ENCODE measurements at places on chromosomes 12 and 14.

DNA sequence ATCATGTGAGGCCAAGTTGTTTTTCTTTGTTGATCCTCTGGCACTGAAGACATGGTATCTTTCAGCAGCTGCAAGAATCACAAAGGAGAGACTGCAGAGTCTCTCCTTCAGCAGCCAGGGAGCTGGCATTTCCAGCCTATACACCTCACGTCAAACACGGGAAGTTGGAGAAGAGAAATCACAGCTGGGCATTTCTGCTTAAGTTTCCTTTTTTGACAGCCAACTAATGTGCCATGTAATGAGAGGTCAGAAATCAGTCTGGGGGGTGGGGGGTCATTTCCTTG, 28.3 kb downstream of the PHLDA1 start:
- no peak for DNase-seq

GRCh38 chr12:76879710-76880518, 1.1 kb upstream of the CSRP2 start:
- DNase-seq: no peak

DNA sequence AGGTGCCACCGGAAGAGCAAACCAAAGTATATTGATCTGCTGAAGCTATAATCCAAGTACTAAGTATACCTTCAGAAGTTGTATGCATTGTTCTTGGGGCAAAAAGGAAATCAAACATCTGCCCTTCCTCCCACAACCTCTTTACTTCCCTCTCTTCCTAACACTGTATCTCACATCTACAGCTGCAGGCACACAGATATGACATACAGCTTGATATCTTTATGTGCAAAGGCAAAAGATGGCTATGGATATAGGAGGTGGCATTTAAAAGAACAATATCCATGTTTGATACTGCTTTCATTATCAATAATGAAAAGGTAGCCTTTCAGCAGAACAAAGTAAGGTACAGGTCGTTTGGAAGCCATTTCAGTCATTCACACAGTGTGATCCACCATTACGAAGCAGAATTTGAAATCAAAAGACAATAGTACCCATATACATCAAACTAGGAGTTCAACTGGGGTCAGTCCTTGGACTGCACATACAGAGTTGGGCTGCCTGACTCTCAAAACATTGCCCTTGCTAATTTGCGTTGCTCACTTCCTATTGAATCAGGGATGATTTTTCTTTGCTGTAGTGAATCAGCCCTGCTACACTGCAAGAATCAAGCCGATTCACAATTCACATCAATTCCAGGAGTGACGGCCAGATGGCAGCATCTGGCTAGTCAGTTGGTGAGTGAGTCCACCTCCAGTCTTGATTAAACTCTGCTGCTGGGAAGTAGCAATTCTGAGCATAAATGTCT, 8.9 kb downstream of the ANG start:
- peak; percentile 74 for DNase-seq

GRCh38 chr14:104048758-104049507, 36.6 kb upstream of the ASPG start:
- DNase-seq: peak; percentile 48

DNA sequence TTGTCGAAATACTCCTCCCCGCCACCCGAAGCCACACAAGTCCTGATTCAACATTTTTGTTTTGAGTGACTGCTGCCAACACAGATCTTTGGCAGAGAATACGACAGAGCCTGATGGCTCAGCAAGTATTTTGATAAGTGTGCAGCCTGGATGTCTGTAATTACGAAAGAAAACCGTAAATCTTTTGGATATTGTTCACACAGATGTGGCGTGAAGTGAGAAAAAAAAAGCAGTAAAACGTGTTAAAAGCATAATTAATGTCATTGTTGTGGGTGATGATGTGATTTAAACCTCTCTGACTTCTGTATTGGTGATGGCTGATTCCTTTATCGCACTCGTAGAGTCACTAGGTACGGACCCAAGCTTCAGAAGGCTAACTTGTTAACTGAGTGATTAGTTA, 98.7 kb downstream of the PHETA1 start:
- DNase-seq: no peak

DNA sequence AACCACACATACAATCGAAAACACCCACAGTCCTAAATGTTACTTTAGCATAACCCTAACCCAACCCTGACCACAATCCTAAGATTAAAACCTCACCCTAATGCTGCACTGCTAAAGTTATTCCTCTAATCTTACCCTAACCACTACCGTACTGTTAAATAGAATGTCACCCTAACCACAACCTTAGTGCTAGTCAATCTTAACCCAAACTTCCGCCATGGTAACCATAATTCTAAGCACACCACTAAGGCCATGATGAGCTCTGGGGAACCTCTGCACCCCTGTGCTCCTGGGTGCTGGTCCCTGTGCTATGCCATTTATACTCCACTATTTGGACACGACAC, 38.0 kb downstream of the LTBP2 start:
- no peak for DNase-seq

- no peak for DNase-seq
These were observed 50.4 kb downstream of the CHGA start for GRCh38 chr14:92973261-92973797.

- DNase-seq: no peak
These were observed 904.6 kb upstream of the FBXO33 start for GRCh38 chr14:40336846-40337245.

- no peak for DNase-seq
These were observed 14.0 kb upstream of the INSM2 start for GRCh38 chr14:35519986-35520385.

- DNase-seq: no peak
These were observed 250.9 kb upstream of the CRY1 start for GRCh38 chr12:107344035-107344808.

DNA sequence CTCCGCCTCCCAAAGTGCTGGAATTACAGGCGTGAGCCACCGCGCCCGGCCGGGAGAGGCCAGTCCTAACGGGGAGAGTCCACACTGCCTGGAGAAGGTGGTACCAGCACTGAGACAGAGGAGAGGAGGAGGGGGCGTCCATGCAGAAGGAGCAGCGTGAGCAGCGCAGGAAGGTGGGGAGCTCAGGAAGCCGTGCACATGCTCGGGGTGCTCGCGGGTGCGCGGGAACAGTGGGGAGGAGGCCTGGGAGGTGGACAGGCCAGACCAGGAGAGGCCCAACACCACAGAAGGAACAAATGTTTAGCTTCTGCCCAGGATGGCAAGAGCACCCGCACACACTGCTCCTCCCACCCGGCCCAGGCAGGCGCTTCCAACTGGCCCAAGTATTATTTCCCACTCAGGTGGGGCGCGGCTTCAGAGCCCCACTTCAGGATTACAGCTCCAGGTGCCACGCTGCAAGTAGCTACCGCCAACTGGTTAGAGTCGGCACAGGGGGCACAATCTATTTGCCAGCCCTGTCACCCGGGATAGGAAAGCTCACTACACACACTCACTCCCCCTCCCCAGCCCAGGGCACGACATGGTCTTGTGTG, 80.8 kb upstream of the BCL11B start:
- no peak for DNase-seq

- no peak for DNase-seq
These were observed 118.6 kb downstream of the FGD4 start for GRCh38 chr12:32517966-32518365.

DNA sequence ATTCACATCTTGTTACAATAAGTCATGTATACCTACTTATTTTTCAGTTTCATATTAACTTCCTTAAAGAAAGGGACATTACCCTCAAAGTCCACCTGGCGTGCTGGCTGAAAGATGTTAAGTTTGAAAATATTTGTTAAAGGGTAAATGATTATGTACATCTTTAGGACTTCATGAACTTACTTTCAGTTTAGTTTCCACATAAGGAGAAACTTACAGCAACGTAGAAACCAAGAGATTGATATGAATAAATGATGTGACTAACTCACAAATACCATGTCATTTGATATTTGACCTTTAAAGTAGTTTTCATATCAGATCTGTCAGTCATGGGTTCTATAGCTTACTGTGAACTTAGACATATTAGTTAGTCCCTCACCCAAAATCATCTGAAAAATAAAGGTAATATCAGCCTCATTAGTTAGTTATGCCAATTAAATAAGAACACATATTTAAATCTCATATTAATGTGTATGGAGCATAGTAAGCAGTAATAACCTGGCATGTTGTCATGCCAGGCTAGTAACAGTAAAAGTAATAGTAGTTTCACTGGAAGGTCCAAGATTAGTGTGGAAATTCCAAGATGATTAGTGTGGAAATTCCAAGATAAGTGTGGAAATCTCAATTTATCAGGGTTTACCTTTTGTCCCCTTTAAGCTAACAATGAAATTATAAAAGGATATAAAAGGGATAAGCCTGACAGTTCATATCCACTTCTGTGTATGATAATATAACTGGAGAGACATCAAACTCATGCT, 1.9 kb upstream of the CLEC2D start:
- DNase-seq: no peak

DNA sequence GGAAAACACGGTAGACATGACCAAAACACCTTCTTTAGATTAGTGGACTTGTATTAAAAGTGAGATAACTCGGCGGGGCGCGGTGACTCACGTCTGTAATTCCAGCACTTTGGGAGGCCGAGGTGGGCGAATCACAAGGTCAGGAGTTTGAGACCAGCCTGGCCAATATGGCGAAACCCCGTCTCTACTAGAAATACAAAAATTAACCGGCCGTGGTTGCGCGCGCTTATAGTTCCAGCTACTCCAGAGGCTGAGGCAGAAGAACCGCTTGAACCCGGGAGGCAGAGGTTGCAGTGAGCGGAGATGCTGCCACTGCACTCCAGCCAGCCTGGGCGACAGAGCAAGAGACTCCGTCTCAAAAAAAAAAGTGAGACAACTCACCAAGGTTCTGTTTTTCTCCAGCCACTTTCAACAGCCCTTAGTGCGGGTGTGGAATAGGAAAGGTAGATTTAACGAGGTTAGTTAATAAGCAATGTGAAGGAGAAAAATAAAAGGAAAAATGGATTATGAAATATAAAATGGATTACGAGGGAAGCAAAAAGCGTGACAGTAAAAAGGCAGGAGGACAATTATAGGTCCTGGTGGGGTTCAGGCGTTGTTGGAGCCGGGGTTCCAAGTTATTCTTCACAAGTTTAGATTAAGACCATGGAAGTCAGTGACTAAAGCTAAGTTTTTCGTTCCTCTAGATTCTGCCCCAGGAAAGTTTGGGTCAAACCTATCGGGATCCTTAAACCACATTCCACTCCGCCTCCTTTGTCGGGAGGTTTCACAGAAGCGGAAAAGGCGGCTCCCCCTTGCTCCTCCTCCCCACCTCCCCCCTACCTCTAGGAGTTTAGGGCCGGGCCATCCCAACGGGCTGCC, 534 bp downstream of the PPP2R3C start:
- DNase-seq: no peak

DNA sequence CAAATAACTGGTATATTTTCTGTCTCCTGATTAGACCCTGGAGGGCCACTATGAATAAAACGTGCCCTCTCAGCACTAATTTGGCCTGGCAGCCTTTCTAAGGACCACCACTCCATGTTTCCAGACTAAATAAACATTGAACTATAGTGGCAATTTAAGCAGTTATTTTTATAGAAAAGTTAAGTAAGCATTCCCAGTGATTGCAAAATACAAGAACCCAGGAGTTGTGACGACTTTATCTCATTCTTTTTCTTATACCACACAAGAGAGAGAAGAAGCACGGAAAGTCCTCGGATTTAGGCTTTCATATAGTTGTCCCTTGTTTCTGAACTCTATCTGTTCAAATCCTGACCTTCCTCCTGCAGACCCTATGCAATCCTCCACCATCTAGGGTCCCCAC, 23.1 kb upstream of the STRAP start:
- no peak for DNase-seq

DNA sequence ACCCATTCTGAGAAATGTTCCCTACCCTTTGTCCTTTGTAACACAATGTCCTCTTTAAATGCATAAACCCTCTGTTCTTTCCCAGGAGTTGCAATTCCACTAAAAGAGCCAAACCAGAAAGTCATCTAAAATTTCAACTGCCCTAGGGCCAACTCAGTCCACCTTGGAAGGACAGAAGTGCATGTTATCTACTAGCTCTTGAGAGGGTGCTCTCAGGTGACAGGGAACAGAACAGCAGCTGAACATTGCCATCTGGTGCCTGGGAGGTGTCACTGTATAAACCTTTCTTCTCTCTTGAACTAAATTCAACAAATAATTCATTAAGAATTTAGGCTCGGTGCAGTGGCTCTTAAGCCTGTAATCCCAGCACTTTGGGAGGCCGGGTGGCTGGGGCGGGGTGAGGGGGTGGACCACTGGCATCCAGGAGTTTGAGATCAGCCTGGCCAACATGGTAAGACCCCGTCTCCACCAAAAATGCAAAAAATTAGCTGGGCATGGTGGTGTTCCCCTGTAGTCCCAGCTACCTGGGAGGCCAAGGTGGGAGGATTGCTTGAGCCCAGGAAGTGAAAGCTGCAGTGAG, 10.3 kb upstream of the FERMT2 start:
- no peak for DNase-seq

- no peak for DNase-seq
These were observed 155.2 kb downstream of the STXBP6 start for GRCh38 chr14:24894583-24895242.

- no peak for DNase-seq
These were observed 13.5 kb upstream of the FLRT2 start for GRCh38 chr14:85516239-85517113.

DNA sequence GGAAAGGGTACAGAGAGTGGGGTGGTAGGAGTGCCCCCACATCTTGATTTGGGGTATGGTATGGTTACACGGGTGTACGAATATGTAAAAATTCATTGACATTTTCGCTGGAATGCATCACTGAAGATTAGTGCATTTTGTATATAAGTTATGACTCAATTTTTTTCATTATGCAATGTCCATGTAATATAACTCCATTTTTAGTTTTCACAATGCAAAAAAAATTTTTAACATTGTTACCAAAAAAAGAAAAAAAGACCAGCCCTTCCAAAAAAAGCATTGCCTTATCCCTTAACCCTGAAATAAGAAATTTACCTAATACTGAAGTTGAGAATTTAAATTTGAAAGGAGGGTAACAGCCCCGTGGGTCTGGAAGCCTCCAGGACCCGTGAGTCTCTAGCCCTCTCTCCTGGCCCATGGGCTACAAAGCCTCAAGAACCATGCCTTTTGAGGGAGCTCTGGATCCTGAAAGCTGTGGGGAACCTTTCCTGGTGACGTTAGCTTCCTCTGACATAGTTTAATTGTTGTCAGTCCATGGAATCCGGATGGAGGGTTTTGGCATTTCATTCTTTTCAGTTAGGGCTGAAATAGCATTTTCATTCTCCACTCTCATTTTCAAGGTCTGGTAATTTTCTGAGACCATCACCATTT, 55.6 kb upstream of the ACTN1 start:
- DNase-seq: no peak

- no peak for DNase-seq
These were observed 29.9 kb upstream of the MYBPC1 start for GRCh38 chr12:101564912-101565311.

DNA sequence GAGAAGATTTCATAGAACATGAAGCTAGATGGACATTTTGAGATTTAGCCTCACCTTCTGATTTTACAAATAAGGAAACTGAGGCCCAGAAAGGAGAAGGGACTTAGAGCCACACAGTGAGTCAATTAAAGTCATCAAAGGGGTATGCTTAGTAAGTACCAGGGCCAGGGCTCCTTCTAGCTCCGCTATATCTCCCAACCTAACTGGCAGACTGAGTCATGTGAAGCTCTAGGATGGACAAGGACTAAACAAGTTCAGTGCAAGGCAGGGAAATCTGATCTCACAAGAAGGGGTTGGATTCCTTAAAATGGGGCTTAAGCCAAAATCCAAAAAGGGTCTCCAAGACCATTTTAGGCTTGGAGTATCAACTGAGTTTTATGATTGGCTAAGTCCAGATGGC, 215.8 kb downstream of the PHLDA1 start:
- DNase-seq: no peak

- DNase-seq: no peak
These were observed 87.1 kb upstream of the PTHLH start for GRCh38 chr12:28059668-28060067.

GRCh38 chr12:74317078-74317601, 220.5 kb upstream of the ATXN7L3B start:
- DNase-seq: peak; percentile 47

Measured in NCI-H526 (cell line).